ENCODE measurements at places on chromosomes 5 and 9. TPM values are rescaled to one million over a fixed set of nuclear protein-coding genes. Genes with fewer than 3 reads are reported as not detected.
A peak's percentile ranks its signal among the peaks of the same experiment; 100 is the strongest.

DNA sequence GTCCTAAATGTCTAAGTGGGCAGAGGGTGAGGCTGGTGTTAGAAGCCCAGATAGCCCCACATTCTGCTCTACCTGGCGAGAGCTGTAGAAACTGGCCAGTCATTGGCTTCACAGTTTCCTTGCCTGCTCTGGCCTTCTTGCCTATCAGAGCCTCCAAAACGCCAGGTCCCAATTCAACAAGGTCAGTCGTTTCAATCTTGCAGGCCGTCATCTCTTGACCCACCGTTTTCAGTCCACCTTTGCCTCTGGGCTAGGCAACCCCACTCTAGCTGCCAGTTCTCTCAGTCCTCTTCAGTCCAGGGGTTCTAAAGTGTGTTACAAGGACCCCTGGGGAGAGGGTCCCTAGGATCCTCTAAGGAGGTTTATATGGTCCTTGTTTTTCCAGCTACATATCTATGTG, 20.0 kb upstream of the TIFAB start:
- H3K4me3 ChIP-seq: no peak overlapping the region
- H3K27ac ChIP-seq: no peak overlapping the region
- peaks cover 26% of the 10 kb centered on the region for H3K27me3 ChIP-seq
- no peaks in the 10 kb centered on the region for H3K4me1 ChIP-seq

DNA sequence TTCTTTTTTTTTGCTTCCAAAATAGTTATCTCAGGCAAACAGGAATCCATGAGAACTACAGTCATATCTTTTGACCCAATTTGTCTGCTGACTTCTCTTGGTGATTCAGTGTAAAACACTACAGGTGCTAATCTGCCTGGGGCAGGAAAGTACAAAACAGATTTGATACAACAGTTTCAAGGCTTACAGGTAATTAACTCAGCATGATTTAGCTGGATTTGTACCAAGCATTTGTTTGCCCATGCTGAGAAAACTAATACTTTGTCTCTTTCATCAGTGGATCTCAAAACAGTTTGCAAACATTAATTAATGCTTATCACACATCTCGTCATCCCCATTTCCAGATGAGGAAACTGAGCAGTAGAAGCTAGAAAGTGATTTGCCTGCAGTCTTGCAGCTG, 312.5 kb upstream of the SEMA6A start:
- H3K4me3 ChIP-seq: no peak overlapping the region
- no peak for DNase-seq
- no peak overlapping the region for H3K27ac ChIP-seq
- no peaks in the 10 kb centered on the region for H3K36me3 ChIP-seq

Gene P4HA2
- total RNA-seq: 18.6 TPM

GRCh38 chr9:14398473-14398872, 84.5 kb upstream of the NFIB start:
- no peak for DNase-seq
- no peak overlapping the region for H3K27ac ChIP-seq
- no peak overlapping the region for H3K4me3 ChIP-seq
- no peaks in the 10 kb centered on the region for H3K27me3 ChIP-seq
- no peaks in the 10 kb centered on the region for H3K36me3 ChIP-seq
- H3K4me1 ChIP-seq: no peaks in the 10 kb centered on the region

- H3K4me3 ChIP-seq: no peak overlapping the region
- peaks cover 31% of the 10 kb centered on the region for H3K4me1 ChIP-seq
- DNase-seq: no peak
- H3K36me3 ChIP-seq: no peaks in the 10 kb centered on the region
Measured at GRCh38 chr9:96554326-96554725, 65.3 kb downstream of the CDC14B start.

Gene NEUROG1
- not detected for total RNA-seq

Gene PAEP
- total RNA-seq: not detected

GRCh38 chr5:168153263-168153875, 138.1 kb upstream of the WWC1 start:
- H3K4me3 ChIP-seq: no peak overlapping the region
- H3K27me3 ChIP-seq: peaks cover 1% of the 10 kb centered on the region
- no peaks in the 10 kb centered on the region for H3K4me1 ChIP-seq
- no peaks in the 10 kb centered on the region for H3K36me3 ChIP-seq
- H3K27ac ChIP-seq: no peak overlapping the region
- DNase-seq: no peak

Gene TRIM32
- 15.0 TPM for total RNA-seq

DNA sequence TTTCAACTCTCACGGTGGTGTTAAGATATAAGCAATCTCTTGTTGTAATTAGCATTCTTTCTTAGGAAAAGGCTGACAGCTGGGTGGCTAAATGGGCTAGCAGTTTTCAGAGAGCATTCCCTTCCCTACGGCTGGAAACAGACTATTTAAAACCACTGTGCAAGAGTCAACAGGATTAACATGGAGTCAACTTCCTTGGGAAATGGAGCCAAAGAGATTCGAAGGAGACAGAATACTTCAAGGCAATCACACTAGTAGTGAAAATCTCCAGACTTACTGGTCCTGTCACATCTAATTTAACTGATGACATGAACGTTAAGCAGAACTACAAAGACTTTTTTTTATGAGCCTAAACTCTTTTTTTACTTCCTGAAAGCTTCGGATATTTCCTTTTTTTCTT, 453.3 kb upstream of the ITGA1 start:
- H3K27me3 ChIP-seq: no peaks in the 10 kb centered on the region
- no peak for DNase-seq
- no peaks in the 10 kb centered on the region for H3K36me3 ChIP-seq
- H3K27ac ChIP-seq: no peak overlapping the region
- H3K4me3 ChIP-seq: no peak overlapping the region

Gene GABRP
- not detected for total RNA-seq

- no peak overlapping the region for H3K4me3 ChIP-seq
- no peak overlapping the region for H3K27ac ChIP-seq
- DNase-seq: no peak
- no peaks in the 10 kb centered on the region for H3K27me3 ChIP-seq
- H3K4me1 ChIP-seq: peaks cover 26% of the 10 kb centered on the region
Measured at GRCh38 chr9:129077236-129077635, 3.7 kb upstream of the DOLPP1 start.

Gene NR4A3
- total RNA-seq: 112 TPM

Gene PCDHA9
- total RNA-seq: not detected

- H3K36me3 ChIP-seq: peaks cover 7% of the 10 kb centered on the region
- no peaks in the 10 kb centered on the region for H3K27me3 ChIP-seq
- H3K4me3 ChIP-seq: no peak overlapping the region
- peaks cover 3% of the 10 kb centered on the region for H3K4me1 ChIP-seq
- DNase-seq: no peak
- no peak overlapping the region for H3K27ac ChIP-seq
Measured at GRCh38 chr5:39355324-39355723, 9.0 kb downstream of the C9 start.

GRCh38 chr5:151214614-151215545, 9.0 kb downstream of the CCDC69 start:
- H3K27ac ChIP-seq: peak overlapping the region; percentile 99
- H3K4me3 ChIP-seq: peak overlapping the region; percentile 88
- H3K36me3 ChIP-seq: peaks cover 47% of the 10 kb centered on the region
- no peaks in the 10 kb centered on the region for H3K27me3 ChIP-seq

DNA sequence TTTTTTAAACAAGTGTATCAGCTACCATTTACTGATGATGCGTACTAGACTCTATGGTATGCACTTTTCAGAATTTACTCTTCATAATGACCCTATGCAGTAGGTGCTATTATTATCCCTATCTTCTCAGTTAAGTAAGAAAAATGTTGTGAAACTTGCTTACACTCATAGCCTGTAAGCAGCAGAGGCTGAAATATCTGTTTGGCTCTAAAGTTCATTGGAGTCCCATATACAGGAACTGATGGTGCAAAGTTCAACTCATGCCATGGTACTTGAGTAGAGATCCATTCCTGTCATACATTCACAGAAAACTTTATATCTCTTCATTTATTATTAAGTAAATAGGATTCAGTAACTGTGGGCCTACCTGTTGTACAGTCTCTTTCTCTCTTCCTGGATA, 41.4 kb upstream of the CCDC112 start:
- no peak overlapping the region for H3K4me3 ChIP-seq
- no peaks in the 10 kb centered on the region for H3K36me3 ChIP-seq
- DNase-seq: no peak
- peaks cover 3% of the 10 kb centered on the region for H3K4me1 ChIP-seq
- no peak overlapping the region for H3K27ac ChIP-seq

DNA sequence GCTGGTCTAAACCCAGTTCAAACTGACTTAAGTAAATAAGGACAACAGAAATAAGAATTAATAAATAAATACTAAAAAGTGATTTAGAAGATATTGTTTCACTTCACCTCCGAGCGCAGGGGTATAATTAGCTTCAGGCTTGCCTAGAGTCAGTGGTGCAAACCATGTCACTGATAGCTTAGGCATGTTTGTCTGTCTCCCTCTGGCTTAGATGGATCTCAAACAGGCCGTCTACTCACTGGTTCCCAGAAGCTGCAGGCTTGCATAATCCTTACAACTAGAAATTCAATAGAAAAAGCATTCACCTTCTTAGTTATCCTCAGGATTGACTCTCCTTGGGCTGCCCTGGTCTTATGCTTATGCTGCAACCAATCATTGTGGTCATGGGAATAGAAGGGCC, 629.8 kb upstream of the WWC1 start:
- no peak for DNase-seq
- no peaks in the 10 kb centered on the region for H3K36me3 ChIP-seq
- H3K4me1 ChIP-seq: no peaks in the 10 kb centered on the region
- H3K27me3 ChIP-seq: no peaks in the 10 kb centered on the region
- no peak overlapping the region for H3K27ac ChIP-seq
- no peak overlapping the region for H3K4me3 ChIP-seq

Measured in activated CD8-positive, alpha-beta T cell treated with anti-CD3 and anti-CD28 coated beads for 36 hours (primary cell).